ENCODE measurements at places on chromosomes 6 and 20.

- no peak for DNase-seq
Observed at GRCh38 chr6:135358251-135358821, 139.2 kb downstream of the AHI1 start.

DNA sequence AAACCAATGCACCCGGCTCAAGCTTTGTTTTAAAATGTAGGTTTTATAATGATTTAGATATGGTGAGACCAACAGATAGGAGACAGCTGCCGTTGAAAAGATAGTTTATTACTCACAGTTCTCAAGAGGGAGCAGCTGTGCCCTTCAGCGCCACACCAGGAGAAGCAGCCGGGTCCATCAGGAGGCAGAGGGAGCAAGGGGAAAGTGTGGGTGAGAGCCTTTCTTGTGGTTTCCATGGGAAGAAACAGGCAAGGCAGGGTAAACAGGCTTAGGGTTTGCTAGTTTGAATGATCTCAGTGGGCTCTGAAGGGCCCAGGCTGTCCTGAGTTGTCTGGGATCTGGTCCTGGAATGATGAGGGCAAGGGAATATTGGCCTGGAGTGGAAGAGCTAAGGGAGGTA is 117.7 kb upstream of the PLCB4 start:
- DNase-seq: no peak

- DNase-seq: peak; percentile 90
Observed at GRCh38 chr6:158999666-159000403, at the start of gene RSPH3. RSPH3 (minus strand) TSS chr6:159000202; CDS start chr6:158999550, 652 bp downstream.

DNA sequence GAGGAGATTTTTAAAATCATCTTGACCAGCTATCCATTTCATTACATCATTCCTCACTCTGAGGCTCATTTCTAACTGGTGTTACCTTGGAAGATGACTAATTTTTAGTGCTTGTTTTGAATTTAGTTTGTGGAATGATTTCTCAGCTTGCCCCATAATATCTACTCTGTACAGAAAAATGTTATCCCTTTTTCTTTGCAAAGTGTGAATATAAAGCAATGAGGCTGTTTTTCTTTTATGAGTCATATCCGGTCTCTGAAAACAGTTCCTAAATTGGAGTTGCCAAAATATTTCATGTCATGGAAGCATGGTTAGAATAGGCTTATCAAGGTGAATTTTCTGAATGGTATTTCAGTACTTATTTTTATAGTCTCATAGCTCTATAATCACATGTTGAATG is 43.8 kb downstream of the FUT9 start:
- no peak for DNase-seq

- DNase-seq: no peak
Observed at GRCh38 chr6:149895833-149896271, 2.1 kb downstream of the RAET1E start.

DNA sequence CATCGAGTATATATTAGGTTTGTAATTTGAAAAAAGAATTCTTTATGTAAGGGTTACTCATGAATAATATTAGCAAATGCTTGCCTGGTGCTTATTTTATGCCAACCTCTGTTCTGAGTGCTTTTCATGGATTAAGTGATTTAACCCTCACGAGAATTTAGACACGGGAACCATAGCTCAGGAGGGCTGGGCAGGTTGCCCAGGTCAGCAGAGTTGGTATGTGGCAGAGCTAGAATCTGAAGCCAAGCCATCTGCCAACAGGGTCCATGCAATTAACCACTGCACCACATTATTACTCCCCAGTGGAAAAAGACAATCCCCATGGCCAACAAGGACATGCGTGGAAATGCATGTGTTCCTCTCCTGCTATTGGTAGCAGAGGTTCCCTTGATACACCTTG is 345.6 kb downstream of the CDC5L start:
- DNase-seq: no peak

GRCh38 chr20:6439737-6440442 is 317.1 kb upstream of the FERMT1 start:
- no peak for DNase-seq

DNA sequence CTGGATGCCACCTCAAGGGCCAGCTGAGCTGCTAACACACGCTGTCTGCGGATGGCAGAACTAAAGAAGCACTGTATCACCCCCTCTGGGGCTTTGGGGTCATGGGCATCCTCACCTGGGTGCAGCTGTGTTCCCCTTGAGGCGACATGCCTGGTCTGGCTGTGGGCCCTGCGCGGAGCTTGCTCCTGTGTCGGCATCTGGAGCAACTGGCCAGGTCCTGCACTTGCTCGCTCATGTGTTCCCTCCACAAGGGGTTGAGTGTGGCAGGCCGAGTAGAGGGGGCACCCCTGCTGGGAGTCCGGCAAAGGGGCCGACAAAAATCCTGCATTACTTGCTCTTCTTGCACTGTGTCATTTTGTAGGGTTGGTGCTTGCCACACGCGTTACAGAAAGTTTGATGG is 189.0 kb downstream of the CDKAL1 start:
- DNase-seq: no peak

DNA sequence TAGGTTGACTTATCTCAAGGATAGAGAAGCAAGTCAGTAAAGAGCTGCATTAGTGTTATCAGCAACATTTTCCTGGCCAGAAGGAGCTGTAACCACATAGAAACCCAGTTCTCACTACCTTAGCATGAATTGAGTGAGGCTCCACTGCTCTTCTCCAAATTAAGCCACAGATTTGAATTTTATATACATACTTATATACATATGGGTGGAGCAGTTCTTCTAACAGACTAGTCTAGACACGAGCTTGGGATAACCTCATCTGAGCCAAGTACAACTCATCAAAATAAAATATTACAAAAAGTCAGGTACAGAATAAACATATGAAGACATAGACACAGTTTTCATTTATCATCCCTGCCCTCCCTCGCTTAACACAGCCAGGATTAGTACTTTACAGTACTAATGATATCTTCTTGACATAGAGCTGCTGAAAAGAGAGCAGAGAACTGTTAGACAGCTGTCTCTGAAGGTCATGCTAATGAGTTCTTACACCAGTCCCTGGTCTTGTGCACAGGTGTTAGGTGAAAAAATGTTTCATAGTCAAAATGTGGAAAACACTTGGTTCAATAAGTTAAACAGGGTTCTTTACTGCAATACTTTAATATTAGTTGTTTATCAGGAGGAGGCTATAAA is 147.4 kb upstream of the HTR1E start:
- no peak for DNase-seq

DNA sequence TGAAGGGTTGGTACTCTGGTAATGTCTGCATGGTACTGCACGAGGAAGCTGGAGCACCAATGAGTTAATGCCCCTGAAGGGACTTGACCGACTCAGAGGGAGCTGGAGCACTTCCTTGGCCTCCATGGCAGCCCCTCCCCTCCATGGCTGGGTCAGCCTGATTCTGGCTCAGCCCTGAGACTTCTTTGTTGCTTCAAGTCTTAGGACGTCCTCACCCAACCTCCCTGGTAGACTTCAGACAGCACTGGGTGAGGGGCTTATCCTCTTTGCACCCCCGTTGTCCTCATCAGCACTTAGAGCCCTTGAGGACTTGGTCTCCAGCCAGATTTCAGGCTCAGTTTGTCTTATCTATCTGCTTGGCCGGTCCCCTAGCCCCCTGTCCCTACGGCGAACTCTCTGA is 16.4 kb upstream of the TAGAP start:
- DNase-seq: no peak

- no peak for DNase-seq
Observed at GRCh38 chr6:96582436-96582835, 19.5 kb downstream of the FHL5 start.

Data from NCI-H2227 treated with DMSO at 0.1 percent for 48 hours (cell line).